ENCODE measurements at places on chromosomes 2 and 18. TPM values are rescaled to one million over a fixed set of nuclear protein-coding genes. Genes with fewer than 3 reads are reported as not detected.

GRCh38 chr18:44765456-44765855 is 84.8 kb downstream of the SETBP1 start:
- DNase-seq = no peak

DNA sequence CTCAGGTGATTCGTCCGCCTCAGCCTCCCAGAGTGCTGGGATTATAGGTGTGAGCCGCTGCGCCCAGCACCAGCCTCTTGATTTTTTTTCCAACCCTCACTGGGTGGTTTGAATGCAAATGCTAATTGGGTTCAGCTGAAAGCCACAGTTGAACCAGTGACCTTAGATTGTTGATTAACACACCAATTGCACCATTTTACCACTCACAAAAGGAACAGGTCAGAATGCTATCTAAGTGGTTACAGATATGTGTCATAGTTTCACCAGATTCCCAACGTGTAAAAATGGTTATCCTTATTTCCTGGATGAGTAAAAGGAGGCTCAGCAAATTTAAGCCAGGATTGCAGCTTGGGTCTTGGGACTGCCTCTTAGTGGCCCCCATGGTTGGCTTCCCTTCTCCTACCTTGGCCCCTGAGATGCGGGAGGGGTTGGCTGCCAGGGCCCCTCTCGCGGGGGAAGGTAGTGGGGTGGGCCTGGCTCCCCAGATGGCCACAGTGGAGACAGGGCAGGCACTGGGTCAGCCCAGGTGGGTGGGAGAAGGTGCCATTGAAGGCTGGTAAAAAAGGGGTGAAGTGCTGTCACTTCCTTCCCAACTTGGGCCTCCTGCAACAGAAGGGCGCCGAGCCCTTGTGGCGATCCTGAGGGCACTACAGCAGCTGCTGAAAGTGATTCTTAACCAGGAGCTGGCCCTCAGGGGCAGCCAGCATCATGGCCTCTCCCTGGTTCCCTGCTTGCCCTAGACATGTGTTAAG is 164.9 kb upstream of the HAAO start:
- no peak for DNase-seq

Gene MYL12A
- 299 TPM for total RNA-seq

Gene WBP1
- total RNA-seq = 100 TPM

DNA sequence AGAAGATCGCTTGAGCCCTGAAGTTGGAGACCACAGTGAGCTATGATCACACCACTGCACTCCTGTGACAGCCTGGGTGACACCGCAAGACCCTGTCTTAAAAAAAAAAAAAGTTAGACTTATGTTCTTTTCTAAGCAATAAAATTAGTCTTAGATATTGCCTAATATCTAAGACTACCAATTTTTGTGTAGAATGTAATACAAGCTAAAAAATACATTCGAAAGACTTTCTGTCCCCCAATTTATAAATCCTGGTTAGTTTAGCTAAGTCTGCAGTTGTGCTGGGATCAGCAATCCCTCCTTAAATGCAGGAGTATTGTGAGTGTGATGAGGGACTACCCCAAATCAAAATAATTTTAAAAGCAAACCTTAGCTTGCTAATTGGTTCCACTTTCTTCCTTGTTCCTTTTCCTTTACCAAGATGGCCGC is 358 bp upstream of the STAMBP start:
- DNase-seq = no peak

Gene SERPINB4
- not detected for total RNA-seq
